ENCODE measurements at places on chromosomes 16 and 17.
A peak's percentile ranks its signal among the peaks of the same experiment; 100 is the strongest.

DNA sequence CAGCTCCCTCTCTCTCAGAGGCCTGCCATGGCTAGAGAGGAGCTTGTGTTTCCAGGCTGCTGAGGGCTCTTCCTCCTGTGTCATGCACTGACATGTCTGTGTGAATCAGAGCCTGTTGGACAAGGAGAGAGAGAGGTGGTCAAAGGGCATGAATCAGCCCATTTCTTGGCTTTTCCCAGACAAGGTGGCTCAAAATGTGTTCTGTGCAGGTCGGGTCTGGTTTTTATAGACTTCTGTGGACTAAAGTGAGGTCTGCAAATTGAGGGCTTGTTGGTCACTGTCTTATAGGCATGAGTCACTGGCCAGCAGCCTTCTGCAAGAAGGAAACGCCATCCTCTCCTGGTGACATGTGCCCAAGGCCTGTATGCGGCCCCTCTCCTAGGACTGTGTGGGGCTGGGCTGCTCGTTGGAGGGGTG, 97.9 kb downstream of the FOXL1 start:
- no peak for DNase-seq

DNA sequence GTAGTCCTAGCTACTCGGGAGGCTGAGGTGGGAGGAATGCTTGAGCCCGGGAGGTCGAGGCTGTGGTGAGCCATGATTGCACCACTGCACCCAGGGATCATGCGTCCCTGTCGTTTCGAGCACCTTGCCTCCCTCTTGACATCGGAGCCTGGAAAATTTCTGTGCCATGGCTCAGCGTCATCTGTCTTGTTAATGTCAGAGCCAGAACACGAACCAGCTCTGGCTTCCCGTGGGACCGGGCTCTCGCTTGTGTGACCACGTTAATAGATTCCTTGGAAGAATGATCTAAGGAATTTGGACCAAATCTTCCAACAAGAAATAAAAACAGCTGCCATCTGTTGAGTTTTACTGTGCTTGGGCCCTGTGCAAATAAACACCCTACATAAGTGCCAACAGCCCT, 117.7 kb downstream of the ABCC1 start:
- no peak for DNase-seq

- DNase-seq = no peak
Observed at GRCh38 chr16:12453832-12454231, 349.9 kb downstream of the CPPED1 start.

- no peak for DNase-seq
Observed at GRCh38 chr16:14286368-14287230, 215.5 kb downstream of the MRTFB start.

DNA sequence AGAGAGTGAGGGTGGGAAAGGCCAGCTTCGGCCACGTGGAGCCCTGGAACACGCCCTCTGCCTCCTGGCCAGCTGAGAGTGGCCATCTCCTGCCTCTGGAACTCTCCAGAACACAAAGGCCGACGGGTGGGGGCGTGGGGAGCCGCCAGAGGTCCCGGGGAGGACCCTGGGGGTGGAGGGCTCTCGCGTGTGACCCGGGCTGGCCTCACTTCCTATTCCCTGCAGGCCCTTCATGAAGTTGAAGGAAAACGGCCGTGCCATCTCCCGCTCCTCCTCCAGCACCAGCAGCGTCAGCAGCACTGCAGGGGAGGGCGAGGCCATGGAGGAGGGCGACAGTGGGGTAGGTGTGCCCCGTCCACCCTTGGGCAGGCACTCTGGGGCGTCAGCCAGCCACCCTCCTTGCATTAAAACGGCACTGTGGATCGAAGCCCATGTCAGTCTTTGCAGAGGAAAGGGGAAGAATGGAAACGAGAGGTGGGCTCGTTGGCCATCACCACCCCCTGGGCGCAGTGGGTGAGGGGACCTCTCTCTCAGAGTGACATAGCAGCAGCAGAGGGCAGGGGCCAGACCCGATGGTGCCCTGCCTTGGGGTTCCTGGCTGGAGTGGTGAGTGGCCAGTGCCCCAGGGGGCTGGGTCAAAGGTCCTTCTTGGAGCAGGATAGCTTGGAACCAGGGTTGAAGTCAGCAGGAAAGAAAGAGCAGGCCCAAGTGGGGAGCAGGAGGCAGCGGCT, 37.1 kb downstream of the OR1D5 start:
- no peak for DNase-seq

DNA sequence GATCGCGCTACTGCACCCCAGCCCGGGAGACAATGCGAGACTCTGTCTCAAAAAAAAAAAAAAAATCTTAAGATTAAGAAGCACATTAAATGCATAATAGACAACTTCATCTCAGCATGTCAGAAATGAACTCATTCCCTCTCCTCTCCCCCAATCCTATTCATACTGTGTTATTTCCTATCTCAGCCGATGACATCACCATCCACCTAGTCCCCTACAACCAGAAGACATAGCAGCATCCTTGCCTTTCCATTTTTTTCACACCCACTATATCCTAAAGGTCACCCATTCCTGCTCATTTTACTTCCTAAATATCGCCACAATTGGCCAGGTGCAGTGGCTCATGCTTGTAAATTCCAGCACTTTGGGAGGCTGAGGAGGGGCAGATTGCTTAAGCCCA, 81.3 kb downstream of the RPGRIP1L start:
- DNase-seq = no peak

DNA sequence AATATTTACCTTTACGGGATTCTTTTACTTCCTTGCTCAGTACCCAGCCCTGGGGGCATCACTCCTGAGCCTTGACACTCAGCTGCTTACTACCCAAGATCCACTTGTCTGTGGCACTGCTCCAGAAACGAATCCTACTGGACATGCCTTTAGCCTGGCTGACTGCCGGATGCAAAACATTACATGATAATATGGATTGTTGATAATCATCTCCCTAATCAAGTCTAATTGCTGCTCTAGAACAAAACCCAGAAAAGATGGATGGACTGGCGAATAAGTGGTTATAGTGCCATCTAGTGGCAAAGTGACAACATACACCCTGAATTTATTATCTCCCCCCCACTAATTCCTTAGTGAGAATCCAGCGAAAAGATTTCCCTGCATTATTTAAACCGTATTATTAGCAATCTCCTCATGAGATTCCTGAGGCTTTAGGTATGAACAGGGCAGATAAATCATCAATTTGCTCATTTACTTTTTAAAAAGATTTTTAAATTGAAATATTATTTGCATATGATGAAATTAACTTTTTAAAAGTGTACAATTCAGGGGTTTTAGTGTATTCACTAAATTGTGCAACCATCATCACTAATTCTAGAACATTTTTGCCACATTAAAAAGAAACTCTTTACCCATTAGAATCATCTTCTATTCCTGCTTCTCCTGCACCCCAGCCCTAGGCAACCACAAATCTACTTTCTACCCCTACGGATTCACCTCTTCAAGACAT, 61.6 kb downstream of the RGS9 start:
- DNase-seq = no peak

GRCh38 chr17:50477976-50478375, 684 bp upstream of the RSAD1 start:
- no peak for DNase-seq

DNA sequence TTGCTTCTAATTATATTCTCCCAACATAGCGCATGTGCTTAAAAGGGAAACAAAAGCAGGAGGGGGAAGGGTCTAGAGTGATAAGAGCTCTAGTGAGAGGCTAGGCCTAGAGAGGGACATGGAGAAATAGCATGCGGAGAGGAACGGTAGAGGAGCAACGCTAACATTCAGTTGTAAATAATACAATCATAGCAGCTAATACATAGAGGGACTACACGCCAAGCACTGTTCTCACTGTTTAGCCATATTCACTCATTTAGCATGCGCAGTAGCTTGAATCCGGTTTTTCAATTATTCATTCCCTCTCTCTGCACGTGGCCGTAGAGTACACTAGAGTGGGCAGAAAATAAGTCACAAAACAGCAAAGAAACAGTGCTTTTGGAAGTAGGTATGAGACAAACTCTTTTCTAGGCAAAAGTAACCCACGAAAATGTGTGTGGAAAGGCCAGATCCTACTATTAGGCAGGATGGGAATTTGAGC, 1.7 kb upstream of the ALOX12 start:
- DNase-seq = no peak

DNA sequence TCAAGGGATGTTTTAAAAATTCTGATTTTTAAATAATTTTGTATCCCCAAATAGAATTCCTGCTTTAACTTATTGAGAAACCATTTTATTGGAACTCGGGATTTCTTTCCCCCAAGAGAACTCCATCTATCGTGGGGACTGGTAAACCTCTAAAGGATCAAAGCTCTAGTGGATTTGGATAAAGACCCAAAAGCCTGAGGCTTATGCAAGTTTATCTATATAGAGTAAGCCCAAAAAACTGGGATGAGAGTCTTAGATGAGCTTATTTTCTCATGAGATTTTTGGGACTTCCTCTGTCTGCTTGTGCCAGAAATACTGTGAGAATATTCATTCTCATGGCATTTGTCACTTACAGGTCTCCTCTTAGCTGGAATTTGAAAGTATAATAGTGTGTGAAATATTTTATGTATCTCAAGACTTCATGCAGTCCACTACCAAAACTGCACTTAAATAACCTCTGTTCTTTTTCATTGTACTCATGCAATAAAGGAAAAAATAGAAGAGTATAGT, 333.1 kb downstream of the BCAS3 start:
- no peak for DNase-seq

GRCh38 chr16:47829850-47830600, 325.8 kb downstream of the ABCC12 start:
- DNase-seq = no peak

GRCh38 chr17:55452139-55452790, 30.6 kb upstream of the MMD start:
- no peak for DNase-seq

DNA sequence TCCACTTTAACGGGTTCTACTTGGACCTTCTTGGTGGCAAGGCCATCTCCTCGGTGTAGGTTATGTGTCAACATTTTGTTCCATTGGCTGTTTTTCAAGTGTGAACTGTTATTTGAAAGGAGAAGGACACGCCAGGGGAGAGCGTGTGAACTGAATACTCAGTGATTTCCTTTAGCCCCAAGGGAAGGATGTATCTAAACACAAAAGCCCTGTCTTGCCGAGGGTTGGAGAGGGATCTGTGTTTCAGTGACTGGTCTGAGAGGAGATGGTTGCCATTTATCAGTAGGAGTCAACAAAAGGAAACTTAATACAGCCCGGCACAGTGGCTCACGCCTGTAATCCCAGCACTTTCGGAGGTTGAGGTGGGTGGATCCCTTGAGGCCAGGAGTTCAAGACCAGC, 50.0 kb downstream of the USP10 start:
- DNase-seq = no peak

DNA sequence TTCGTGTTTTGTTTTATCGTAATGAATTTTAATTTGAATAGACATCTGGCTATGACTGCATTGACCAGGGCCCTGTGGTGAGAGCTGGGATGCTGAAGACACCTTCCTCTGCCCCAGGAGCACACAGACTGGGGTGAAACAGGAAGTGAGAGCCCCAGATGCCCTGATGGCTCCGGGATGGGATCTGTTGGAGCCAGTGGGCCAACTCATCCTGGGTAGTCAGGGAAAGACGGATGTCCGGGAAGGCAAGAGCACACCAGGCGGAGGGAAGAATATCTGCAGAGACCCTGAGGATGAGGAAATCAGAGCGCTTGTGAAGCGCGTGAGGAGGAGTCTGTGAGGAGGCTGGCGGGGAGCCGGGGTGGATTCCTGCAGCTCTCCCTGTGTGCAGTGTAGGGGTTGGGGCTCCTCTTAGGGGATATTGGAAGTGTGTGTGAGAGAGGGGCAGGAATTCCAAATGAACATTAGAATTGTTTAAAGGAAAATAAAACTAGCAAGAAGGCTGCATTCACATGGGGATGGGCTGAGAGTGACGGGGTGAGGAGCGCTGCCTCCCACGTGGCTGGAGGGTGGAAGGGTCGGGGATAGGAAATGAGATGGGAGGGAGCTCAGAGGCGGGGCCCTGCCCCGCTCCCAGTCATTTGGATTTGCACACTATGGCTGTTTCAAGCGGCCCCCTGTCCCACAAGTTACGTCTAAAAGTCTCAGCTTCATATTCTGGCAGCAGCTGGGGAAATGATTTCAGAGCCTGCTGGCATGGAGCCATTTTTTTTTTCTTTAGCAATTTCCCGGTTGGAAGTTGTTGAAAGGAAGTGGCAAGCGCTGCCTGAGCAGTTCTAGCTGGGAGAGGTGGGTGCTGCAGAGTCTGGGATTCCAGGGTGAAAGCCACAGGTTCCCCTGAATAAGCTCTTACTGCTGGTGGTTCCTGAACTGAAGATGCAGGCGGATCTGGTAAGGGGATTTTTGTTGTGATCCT, 71.2 kb upstream of the LGALS9 start:
- DNase-seq = peak; percentile 87

DNA sequence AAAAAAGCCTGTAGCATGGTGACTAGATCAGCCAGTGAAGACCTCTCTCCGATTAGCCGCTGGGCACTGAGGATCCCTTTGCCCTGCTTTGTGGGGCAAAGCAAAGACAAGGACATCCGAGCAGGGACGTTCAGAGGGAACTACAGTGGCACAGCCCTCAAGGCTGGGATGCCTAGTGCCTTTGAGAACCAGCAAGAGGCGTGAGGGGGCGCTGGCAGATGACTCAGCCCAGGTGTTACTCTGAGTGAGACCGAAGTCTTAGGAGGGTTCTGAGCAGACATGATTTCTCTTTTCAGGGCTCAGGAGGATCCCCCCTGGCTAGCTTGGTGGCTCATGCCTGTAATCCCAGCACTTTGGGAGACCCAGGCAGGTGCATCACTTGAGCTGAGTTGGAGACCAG, 178.6 kb downstream of the CPPED1 start:
- DNase-seq = no peak

DNA sequence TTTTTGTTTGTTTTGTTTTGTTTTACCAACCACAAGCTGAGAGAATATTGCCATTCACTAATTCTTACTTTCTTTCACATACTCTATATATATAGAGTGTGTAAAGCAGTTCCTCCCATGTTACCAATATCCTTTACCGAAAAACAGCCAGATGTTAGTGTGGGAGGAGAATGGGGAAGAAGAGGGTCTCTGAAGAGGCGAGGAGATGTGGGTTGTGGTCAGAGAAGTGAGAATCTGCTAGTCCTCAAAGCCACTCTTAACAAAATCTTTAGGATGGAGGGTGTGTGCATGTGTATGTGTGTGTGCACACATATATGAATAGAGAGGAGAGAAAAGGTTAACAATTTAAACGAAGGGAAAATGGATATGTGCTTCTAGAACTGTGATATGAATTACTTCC, 80.6 kb downstream of the TUBD1 start:
- DNase-seq = no peak

DNA sequence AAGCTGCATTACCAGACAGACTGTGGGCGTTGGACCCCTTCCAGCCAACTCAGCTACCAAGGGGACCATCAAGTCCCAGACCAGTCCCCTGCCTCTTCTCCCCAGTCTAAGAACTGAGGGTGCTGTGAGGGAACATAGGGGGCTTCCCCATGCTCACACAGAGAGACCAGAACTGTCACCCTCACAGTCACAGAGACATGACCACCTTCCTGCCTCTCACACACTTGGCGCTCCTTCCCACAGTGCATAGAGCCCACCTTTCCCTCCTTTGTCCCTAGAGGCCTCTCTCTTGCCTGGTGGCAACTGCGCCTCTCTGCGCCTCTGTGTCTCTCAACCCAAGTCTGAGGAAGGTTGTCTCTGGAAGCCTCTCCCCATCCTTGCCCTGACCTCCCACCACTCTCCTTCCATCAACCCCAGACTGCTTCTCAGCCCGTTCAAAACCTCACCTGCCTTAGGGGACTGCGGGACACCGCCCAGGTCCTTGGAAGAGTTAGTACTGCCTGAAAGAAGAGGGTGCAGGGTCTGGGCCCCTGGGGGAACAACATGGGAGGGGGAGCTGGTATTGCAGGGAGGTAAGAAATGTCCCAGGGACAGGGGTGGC, 6.1 kb upstream of the LHX1 start:
- DNase-seq = no peak

- no peak for DNase-seq
Observed at GRCh38 chr17:28598389-28598788, 436 bp downstream of the SPAG5 start.

Measured in right forelimb (tissue), 1 donor.